ENCODE measurements at places on chromosomes 7 and 10.
A peak's percentile ranks its signal among the peaks of the same experiment; 100 is the strongest.

GRCh38 chr7:101420436-101420835 lies 57.8 kb downstream of the COL26A1 start:
- DNase-seq: no peak

GRCh38 chr10:98589007-98589406 lies 142.3 kb upstream of the HPS1 start:
- DNase-seq: no peak

- DNase-seq: no peak
These were observed 39.3 kb downstream of the SEC23IP start for GRCh38 chr10:119931871-119932270.

DNA sequence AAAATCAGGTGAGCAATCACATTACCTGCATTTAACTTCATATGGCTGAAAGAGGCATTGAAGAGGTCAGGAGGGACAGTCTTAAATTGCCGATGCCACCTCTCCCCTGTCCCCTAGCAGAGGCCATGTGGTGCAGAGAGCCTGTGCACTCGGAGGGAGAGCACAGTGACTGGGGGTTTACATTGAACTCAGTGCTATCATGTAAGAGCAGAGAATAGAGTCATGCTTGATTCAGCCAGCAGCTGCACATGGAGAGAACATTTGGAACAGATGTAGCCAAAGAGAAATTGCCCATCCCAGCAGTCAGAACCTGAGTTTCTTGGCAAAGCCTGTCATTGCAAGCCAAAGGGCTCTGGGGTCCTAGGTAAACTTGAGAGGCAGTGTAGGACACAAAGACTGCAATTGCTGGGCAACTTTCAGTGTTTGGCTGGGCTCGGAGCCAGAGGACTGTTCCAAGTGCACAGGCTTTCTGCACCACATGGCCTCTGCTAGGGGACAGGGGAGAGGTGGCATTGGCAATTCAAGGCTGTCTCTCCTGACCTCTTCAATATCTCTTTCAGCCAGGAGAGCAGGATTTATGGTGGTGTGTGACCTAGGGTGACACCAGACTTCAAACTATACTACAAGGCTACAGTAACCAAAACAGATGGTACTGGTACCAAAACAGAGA lies 267.1 kb downstream of the REEP3 start:
- DNase-seq: no peak

DNA sequence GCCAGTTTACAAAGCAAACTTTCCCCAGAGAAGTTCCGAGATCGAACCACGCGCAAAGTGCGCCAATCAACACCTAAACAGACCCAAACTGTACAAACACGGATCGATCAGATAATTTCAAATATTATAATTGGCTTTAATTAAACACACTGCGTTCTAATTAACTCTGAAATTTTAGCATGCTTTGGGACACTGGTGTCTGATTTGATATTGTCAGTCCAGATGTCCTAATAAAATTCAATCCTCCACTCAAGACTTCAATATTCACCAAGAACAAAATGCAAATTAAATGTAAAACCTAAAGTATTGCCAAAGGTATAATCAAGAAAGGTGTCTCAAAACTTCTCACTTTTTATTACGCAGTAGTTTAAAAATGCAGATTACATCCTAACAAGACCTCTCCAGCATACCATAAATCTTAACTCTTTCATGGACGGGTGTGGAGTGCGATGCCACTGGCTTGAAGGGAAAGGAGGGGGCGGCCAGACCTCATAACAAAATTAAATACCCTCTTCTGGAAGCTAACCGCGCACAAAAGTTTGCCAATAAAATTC lies 5.9 kb upstream of the EBF3 start:
- DNase-seq: no peak

GRCh38 chr10:104260775-104261115 lies 6.1 kb downstream of the GSTO1 start:
- DNase-seq: no peak

DNA sequence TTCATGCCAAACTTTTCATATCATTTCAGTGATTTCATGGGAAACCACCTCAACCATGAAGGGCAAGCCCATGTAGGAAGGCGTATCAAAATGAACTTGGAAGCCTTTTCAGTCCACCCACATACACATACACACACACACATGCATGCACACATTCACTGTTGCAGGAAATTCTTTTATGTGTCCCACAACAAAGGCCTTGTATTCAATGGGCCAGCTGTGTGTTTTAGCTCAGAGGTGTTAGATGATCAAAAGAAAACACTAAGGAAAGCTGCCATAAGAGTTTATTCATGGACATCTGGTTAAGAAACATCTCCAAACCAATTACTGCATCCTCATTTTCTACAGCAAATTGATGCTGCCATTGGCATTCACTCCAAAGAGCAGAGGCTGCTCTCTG lies 74.4 kb upstream of the STK17A start:
- peak; percentile 3 for DNase-seq

DNA sequence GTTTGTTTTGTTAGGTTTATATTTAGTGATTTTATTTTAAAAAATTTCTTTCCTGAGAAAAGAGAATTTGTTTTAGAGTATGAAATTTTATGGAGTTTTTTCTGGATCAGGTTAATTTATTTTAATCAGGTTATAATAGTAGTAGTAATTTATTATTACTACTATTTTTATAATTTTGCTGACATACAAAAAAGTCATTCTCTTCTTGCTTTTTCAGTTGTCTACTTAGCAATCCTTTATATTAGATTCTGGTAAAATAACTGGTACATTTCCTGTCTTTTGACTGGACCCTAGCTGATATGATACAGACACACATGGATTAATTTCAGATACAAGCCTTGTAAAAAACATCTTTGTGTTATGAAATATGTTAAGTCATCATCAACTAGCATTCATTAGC lies 5.3 kb downstream of the CASD1 start:
- DNase-seq: no peak

- DNase-seq: no peak
These were observed 83.4 kb upstream of the NUPR2 start for GRCh38 chr7:56199639-56200038.

GRCh38 chr10:44295644-44296241 lies 89.2 kb downstream of the CXCL12 start:
- no peak for DNase-seq

GRCh38 chr10:124736491-124737136 lies 7.6 kb downstream of the FAM53B start:
- DNase-seq: no peak

DNA sequence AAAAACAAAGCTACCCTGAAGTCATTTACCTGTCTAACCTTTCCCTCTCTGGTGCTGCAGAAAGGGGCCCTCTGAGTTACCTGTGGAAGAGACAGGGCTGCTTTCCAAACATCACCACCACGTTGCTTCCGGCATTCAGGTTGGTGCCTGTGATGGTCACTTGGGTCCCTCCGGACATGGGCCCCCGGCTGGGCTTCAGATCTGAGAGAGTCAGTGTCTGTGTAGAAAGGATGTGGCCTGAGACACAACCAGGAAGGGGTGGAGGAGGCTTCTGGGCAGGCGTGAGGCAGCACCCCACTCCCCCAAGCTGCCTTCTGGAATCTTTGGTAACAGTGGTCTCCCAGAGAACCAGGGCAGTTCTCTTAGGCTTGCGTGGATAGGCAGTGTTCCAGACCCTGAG lies 388.9 kb downstream of the PLXNA4 start:
- no peak for DNase-seq

DNA sequence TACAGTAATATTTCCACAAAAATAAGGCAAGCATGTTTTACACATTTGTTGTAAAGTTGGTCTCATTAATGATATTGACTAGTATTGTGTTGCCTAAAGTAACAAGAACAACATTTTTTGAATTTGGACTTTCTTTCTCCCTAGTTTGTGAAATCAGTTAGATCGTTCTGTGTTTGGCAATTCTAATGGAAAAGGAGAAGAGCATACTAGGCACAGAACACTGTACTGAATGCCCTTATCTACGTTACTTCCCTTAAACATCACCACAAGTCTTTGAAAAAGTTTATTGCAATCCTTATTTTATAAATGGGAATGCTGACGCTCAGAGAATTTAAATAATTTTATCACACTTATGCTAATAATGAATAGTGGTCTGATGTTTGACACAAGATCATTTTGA lies 372.2 kb downstream of the EXOC4 start:
- no peak for DNase-seq

- no peak for DNase-seq
These were observed 1.1 kb downstream of the A1CF start for GRCh38 chr10:50884302-50884701.

DNA sequence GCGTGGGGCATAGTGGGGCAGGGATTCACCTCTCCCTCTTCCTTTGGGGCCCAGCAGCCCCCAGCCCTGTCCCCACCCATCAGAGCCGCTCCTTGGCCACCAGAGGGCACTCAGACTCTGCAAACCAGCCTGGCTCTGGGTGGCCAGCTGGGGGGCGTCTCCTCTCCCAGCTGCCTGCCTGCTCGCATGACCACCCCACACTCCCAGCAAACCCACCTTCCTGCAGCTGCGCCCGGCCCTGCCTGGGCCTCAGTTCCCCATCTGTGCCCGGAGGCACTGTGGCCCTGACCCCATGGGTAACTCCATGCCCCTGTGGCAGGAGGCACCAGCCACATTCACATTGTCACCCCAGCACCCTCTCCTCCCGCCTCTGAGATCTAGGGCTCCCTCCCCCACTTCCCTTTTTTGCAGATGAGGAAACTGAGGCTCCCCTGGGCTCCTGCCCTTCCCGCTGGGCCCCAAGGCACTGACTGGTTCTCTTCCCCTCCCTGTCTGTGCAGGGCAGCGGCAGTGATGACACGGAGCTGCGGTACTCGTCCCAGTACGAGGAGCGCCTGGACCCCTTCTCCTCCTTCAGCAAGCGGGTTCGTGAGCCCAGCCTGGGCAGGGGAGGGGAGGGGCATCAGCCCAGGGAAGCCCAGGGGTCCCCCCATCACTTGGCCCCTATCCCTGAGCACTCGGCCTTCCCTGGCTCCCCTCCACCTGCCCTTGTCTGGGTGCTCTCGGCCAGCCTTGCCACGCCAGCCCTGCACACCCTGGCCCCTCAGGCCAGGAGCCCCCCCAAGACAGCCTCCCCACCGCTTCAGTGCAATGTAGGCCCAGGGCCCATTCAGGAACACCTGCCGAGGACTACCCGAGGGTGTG lies 6.9 kb upstream of the SH2B2 start:
- DNase-seq: peak; percentile 52

DNA sequence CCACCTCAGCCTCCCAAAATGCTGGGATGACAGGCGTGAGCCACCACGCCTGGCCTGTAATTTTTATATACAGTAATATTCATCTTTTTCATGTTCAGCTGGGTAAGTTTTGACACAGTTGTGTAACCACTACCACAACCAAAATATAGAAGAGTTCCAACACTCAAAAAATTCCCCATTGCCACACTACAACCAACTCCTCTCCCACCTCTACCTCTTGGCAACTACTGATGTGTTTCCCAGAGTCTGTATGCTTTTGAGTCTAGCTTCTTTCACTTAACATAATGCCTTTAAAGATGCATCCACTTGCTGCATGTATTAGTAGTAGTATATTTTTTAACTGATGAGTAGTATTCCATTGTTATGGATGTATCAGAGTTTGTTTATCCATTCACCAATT lies 90.7 kb downstream of the SRPK2 start:
- no peak for DNase-seq

GRCh38 chr7:17463511-17464085 lies 165.1 kb downstream of the AHR start:
- DNase-seq: no peak

GRCh38 chr10:73065441-73065840 lies 31.2 kb downstream of the P4HA1 start:
- DNase-seq: no peak

DNA sequence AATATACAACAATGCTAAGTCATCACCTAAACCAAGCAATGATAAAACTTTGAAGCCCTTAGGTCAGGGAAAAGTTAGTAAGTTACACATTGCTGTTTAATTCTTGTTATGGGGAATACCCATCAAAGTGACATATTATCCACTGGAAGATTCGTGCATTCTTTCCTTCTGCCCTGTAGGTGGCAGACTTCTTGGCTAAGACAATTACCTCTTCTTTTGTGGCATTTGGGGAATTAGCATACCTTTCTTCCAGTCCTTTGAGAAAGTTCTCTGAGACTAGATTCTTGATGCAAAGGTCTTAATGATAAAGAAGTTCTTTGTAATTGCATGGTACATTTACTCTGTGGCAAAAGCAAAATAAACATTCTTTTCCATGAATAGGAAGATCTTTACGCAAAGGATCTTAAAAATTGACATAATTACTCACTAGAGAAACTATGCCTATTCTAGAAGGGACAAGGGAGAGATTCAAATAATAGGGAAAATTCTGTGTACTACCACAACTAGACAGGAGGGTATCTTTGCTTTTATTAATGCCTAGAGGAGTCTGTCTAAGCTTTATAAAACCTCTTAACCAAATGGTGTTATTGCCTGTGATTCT lies 395.9 kb downstream of the GRM8 start:
- no peak for DNase-seq

GRCh38 chr10:118501171-118501570 lies 94.3 kb downstream of the PRLHR start:
- no peak for DNase-seq

GRCh38 chr7:41053820-41054219 lies 649.1 kb downstream of the INHBA start:
- no peak for DNase-seq

- peak; percentile 38 for DNase-seq
These were observed 2.8 kb downstream of the ASIC3 start for GRCh38 chr7:151051108-151051507.

DNA sequence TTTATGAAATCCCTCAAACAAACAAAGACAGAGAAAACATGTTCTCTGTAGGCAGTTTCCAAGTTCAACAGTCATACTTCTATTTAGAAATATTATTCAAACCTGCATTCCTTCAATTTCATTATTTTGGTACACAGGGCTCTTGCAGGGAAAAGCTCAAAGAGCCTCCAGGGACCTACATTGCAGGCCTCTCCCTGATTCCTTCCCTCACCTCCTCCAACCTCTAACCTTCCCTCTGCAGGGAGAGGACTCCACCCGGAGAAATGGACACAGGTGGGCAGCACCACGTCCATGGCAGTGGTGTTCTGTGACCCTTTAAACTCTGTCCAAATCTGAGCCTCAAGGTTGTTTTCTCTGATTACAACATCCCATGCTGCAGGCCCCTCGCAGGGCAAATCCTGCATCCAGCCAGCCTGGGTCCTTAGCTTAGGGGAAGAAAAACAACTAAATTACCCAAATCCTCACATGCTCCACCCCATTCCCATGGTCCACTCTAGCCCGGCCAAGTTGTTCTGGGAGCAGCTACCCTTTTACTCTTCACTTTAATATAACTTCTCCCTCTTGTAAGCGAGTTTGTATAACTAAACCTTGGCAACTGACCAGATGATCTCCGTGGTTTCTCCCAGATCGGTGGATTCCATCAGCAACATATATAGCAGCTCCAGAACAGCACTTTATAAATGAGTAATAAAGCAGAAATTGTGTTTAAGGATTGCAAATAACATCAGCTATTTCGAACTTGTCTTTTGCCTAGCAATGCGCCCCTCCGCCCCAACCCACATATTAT lies 129.8 kb downstream of the CUBN start:
- no peak for DNase-seq

- no peak for DNase-seq
These were observed 32.0 kb upstream of the STRIP2 start for GRCh38 chr7:129401967-129402860.

Measured in stimulated activated naive CD4-positive, alpha-beta T cell (primary cell).